Fibroblast of lung (primary cell): ENCODE measurements at places on chromosomes 5 and 9. TPM values are rescaled to one million over a fixed set of nuclear protein-coding genes. Genes with fewer than 3 reads are reported as not detected.
A peak's percentile ranks its signal among the peaks of the same experiment; 100 is the strongest.

DNA sequence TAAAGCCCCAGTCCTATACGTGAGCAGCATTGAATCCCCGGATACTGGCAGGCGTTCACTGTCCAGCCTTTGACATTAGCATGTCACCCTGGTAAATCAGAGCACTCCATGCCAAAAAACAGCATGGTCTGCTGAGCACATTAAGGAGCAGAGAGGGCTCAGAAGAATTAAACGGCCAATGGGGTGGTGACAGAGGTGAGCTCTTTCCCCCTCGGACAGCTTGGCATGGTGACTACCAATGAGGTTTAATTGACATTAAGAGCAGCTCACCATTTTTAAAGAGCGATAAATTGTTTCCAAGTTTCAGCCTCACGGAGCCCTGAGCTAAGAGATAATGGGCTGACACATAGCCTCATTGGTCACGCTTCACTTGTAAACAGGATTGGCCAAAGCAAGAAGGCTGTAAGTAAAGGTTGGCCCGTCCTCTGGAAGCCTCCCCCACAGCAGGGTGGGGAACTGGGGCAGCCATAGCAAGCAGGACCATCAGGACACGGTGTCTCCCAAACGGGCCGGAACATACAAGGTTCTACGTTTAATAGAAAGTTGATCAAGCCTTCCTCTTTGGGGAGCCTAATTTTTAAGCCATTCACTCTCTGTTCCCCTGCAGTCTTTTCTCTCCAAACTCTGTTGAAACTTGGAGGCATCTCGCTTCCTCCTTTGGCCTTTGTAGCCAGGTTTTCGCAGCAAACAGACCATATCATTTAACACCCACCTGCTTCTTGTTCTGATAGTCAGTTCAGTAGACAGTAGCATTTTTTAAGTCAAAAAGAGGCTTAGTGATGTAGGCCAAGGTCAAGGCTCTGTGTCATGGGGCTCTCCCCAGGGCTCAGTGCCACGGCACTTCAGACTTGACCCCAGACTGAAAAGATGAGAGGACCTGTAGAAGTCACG, 25.9 kb downstream of the QRFP start:
- no peak for DNase-seq

GRCh38 chr5:97752871-97753270, 569.8 kb upstream of the RIOK2 start:
- peak; percentile 36 for DNase-seq

GRCh38 chr5:103582364-103582763, 19.8 kb upstream of the NUDT12 start:
- DNase-seq = peak; percentile 52

GRCh38 chr5:109865637-109866036, 175.9 kb downstream of the MAN2A1 start:
- peak; percentile 100 for DNase-seq

GRCh38 chr5:11584017-11584416, 320.2 kb downstream of the CTNND2 start:
- no peak for DNase-seq

- DNase-seq = peak; percentile 100
Measured at GRCh38 chr5:9059920-9060691, 485.8 kb downstream of the SEMA5A start.

GRCh38 chr5:129379406-129379805, 80.7 kb upstream of the ADAMTS19 start:
- DNase-seq = peak; percentile 27

DNA sequence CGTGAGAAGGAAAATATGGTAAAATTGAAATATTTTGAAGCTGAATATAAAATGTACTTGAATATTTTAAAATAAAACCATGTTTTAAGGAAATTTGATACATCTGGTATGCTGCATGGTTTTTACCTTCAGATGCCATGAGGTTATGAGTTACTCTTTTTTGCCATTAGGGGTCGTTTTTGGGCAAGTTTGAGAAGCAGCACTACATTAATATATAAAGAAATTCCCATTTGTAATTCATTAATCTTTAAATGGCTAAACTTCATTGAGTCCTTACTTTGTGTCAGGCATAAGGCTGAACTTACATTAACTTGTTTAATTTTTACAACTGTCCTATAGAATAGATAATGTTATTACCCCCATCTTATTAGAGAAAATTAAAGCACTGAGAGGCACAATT, 152.3 kb downstream of the KDM4C start:
- peak; percentile 44 for DNase-seq

DNA sequence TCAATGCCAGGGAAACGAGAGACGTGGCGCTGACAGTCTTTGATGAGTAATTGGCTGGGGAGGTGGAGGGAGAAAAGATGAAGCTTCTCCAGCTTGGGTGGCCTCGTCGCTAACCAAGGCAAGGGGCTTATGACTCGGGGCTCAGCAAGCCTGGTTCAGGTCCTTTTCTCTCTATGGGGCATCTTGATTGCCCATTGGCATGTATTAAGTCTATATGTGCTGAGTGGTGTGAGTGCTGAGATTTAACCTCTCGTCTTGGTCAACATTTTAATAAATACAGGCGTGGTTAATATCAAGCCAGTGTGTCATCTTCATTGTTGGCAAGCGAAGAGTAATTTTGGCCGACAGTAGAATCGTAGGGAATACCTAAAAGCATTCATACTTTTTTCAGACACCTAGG, 85.9 kb downstream of the RAI14 start:
- DNase-seq = no peak

DNA sequence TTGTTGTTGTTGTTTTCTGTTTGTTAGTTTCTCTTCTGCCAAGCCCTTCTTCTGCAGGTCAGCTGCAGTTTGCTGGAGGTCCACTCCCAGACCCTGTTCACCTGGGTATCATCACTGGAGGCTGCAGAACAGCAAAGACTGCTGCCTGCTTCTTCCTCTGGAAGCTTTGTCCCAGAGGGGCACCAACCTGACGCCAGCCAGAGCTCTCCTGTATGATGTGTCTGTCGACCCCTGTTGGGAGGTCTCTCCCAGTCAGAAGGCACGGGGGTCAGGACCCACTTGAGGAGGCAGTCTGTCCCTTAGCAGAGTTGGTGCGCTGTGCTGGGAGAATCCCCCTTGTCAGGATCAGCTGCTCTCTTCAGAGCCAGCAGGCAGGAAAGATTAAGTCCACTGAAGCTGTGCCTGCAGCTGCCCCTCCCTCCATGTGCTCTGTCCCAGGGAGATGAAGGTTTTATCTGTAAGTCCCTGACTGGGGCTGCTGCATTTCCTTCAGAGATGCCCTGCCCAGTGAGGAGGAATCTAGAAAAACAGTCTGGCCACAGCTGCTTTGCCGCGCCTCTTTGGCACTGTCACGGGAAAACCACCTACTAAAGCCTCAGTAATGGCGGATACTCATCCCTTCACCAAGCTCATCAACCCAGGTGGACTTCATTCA, 299.2 kb downstream of the EDIL3 start:
- DNase-seq = no peak

DNA sequence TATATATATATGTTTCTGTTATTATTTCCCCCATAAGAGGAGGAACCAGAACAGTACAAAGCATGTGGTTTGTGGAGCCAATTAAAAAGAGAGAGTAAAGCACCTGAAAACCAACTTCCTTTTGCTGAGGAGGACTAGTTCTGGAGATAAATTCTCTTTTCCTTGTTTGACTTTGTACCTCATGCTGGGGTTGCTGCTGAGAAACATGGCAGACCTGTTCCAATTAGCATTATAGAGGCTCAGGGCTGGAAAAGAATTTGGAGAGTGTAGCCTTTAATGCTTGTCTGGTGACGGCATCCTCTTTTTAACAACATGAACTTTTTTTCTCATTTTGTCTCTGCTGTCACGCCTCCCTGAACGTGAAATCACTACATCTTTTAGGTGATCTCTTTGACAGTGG, 32.8 kb upstream of the NMUR2 start:
- DNase-seq = no peak

GRCh38 chr5:143372187-143372829, 31.2 kb downstream of the NR3C1 start:
- DNase-seq = peak; percentile 51

GRCh38 chr9:106326493-106326892, 536.5 kb upstream of the ZNF462 start:
- DNase-seq = no peak

DNA sequence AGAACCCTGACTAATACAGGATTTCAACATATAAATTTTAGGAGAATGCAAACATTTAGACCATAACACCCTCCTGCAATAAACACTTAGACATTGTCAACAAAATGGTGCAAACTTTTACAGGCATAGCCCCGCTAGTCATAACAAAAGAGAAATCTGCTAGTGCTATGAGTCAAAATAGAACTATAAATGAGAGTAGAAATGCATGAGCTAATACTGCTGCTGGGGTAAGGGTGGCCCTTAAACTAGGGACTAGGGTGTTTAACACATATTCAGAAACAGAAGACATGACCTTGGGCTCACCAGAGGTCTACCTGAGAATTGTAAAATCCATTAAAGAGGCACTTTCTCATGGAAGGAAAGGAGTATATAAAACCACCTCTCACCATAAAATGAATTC, 131.6 kb downstream of the TLR4 start:
- DNase-seq = no peak

DNA sequence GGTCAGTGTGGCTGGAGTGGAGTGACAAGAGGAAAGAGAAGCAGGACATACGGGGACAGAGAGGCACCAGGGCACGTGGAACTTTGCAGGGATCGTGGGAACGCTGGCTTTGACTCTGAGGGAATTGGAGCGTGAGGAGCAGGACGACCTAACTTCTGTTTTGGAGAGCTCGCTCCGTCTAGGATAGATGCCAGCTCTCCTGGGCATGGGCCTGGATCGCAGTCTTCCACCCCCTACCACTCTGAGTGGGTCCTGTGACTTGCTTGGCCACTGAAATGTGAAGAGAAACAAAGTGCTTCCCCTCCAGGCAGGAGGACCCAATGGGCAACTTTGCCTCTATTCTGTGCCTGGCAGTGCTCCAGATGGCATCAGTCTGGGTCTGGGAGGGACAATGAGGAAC, 8.7 kb upstream of the SH3PXD2B start:
- no peak for DNase-seq

DNA sequence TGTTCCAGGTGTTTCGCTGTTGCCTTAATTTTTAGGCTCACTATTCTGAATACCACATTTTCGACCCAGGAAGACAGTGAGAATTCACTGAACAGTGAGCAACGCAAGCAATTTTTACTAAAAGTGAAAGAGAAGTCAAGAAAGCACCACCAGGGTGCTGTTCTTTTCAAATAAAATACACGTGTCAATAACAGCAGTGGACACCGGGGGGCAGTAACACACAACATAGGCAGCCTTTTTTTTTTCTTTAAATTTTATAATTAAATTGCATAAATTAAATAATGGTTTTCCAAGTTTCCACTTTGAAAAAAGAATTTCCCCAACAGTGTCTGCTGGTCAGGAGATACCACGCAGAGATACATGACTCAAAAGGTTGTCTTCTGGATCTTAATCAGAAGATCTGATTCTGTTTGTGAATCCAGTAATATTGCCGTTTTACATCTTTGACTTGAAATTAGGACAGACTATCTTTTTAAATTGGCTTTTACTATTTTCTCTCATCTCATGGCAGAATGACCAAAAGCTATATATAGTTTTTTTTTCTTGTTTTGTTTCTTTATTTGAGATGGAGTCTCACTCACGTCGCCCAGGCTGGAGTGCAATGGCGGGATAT, 47.1 kb upstream of the SH3GL2 start:
- DNase-seq = peak; percentile 64

DNA sequence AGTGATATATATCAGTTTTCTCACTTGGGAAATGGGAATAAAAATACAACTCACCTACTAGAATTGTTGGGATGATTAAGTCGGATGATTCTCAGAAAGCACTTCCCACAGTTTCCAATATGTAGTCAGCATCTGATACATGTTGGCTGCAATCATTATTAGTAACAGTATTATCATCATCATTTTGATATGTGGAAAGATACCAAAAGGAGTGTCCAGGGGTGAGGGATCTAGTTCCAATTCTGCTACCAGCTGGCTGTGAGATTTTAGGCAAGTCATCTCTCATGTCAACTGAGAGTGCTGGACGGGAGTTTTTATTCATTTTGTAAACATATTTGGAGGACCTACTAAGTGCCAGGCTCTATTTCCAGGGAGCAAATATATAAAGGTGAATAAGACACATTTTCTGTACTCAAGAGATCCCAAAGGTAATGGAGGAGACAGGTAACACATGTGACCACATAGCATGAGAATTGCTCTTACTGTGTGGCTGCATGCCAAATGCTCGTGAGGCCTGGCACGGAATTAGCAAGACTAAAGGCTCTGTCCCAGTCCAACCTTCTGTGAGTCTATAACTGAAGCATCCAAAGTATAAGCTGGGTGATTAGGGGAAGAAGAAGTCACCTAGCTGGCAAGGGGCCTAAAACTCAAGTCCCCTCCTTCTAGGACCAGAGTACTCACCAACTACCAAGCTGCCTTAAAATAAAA, 83.0 kb downstream of the GRIA1 start:
- no peak for DNase-seq

GRCh38 chr9:15416880-15417279, 5.8 kb upstream of the SNAPC3 start:
- peak; percentile 25 for DNase-seq

- DNase-seq = no peak
Measured at GRCh38 chr9:37929441-37929895, 25.5 kb upstream of the SLC25A51 start.

- DNase-seq = no peak
Measured at GRCh38 chr5:150461231-150461630, 11.7 kb upstream of the RPS14 start.

DNA sequence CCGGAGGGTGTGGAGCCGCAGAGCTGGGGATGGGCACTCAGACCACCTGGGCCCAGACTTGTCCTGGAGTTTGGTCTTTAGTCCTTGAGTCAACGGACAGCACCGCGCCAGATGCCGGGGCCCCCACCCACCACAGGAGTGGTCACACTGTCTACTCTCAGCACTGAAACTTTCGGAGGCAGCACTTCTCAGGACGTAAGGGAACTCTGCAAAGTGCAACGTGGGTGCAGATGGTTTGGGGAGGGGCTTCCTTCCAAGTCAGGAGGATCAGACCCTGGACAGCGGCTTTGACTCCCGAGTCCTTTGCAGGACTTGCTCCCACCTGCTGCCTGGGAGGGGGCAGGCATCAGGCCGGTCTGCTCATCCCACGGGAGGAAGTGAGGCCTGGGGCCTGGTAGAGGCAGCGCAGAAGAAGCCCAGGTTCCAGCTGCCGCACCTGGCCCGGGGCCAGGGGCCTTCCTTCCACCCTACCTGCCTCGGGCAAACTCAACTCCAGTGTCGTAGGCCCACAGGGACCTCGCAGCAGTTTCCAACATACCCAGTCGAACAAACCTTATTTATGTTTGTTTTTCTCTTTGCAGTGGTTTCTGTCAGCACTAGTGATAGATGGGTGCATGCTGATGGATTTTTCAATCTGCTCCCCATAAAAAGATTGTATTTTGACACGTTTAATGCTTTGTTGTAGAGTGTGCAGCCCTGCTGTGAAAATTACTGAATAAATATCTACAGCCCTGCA, 149.8 kb upstream of the PPP1R26 start:
- no peak for DNase-seq

GRCh38 chr9:133811471-133811870, 73.3 kb upstream of the SARDH start:
- no peak for DNase-seq

The RNF183 gene
- total RNA-seq = not detected in 2 replicates

The FBN2 gene
- 9.0 and 80.1 TPM in 2 replicates for total RNA-seq

The FLT4 gene
- 0.17 and 0.26 TPM in 2 replicates for total RNA-seq

The SARDH gene
- total RNA-seq = 4.8 and 9.0 TPM in 2 replicates

The PLAC8L1 gene
- total RNA-seq = not detected in 2 replicates

The SPATA31E1 gene
- not detected in 2 replicates for total RNA-seq

The PCDHB9 gene
- 0.26 and 0.99 TPM in 2 replicates for total RNA-seq

The CDO1 gene
- 4.6 and 6.9 TPM in 2 replicates for total RNA-seq

The CD274 gene
- total RNA-seq = 3.3 and 5.9 TPM in 2 replicates

The CAAP1 gene
- total RNA-seq = 14.4 and 15.9 TPM in 2 replicates

The ADAMTS2 gene
- 16.2 and 27.0 TPM in 2 replicates for total RNA-seq
